PC-9 (cell line): ENCODE measurements at places on chromosomes 11 and 22. TPM values are rescaled to one million over a fixed set of nuclear protein-coding genes. Genes with fewer than 3 reads are reported as not detected.

Gene KDM4E
- total RNA-seq = not detected in 2 replicates

Gene USP2
- total RNA-seq = 2.1 and 2.7 TPM in 2 replicates

- H3K4me1 ChIP-seq = no peaks in the 10 kb centered on the region
- H3K27me3 ChIP-seq = no peaks in the 10 kb centered on the region
- H3K36me3 ChIP-seq = no peaks in the 10 kb centered on the region
- no peak overlapping the region for H3K4me3 ChIP-seq
- no peak for DNase-seq
- H3K27ac ChIP-seq = no peak overlapping the region
Observed at GRCh38 chr11:98740321-98740720, 280.4 kb upstream of the CNTN5 start.

DNA sequence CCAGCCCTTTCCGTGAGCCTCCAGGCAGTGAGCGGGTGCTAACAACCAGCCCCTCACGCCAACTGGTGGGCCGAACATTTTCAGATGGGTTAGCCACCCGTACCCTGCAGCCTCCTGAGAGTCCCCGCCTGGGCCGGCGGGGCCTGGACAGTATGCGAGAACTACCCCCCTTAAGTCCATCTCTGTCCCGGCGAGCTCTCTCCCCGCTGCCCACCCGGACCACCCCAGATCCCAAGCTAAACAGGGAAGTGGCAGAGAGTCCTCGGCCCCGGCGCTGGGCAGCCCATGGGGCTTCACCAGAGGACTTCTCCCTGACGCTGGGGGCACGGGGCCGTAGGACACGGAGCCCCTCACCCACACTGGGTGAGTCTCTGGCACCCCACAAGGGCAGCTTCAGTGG, 20.6 kb downstream of the PHLDB1 start:
- H3K27me3 ChIP-seq = no peaks in the 10 kb centered on the region
- no peak overlapping the region for H3K27ac ChIP-seq
- H3K4me1 ChIP-seq = peaks cover 32% of the 10 kb centered on the region
- H3K36me3 ChIP-seq = peaks cover 25% of the 10 kb centered on the region
- no peak overlapping the region for H3K4me3 ChIP-seq
- DNase-seq = no peak

- H3K27ac ChIP-seq = no peak overlapping the region
- H3K36me3 ChIP-seq = no peaks in the 10 kb centered on the region
- H3K4me1 ChIP-seq = peaks cover 16% of the 10 kb centered on the region
- no peak for DNase-seq
- H3K4me3 ChIP-seq = no peak overlapping the region
Observed at GRCh38 chr11:78289552-78290292, 101.0 kb downstream of the USP35 start.

DNA sequence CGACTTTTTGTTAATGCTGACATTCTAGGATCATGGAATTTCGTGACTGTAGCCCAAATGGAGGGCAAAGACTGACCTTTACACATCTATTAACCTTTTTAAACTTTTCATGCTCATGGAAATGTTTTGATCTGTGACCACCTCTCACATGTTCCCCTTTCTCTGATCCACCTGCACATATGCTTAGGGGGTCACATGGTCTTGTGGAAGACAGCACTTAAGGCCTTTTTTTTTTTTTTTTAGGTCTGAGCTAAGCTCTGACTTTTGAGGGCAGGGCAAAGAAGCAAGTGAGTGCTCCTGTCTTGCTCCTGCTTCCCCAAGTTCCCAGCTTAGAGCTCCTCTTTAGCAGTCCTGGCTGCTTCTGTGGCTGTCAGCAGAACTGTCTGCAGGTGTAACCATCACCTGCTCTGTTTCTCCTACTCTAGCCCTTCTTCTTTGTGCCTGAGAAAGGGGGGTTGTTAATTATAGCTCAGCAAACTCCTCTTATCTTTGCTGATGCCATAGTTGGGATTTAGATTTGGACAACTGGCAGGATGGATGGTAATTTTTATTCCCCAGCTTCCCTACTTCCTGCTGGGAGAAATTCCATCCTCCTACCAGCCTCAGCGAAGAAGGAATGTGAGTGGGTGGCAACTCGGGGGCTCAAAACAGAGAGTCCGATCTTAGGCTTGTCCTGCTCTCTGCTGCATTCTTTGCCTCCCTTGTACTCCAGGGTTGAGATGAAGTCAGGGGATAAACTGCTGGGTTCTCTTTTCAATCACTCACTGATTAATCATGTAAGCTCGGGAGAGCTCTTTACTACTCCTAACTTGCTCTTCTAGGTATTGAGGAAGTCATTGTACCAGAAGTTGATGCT, 64.4 kb downstream of the GRAMD1B start:
- H3K27ac ChIP-seq = no peak overlapping the region
- DNase-seq = no peak
- no peaks in the 10 kb centered on the region for H3K36me3 ChIP-seq
- H3K27me3 ChIP-seq = no peaks in the 10 kb centered on the region

GRCh38 chr11:71451596-71452198, 1.3 kb upstream of the NADSYN1 start:
- peaks cover 44% of the 10 kb centered on the region for H3K4me1 ChIP-seq
- H3K36me3 ChIP-seq = peaks cover 3% of the 10 kb centered on the region; the same call in 1 of the 2 replicates
- H3K4me3 ChIP-seq = peak overlapping the region; percentile 96; the same call in 1 of the 2 replicates
- peak; percentile 34 for DNase-seq
- H3K27ac ChIP-seq = no peak overlapping the region
